Natural killer cell treated with Interleukin-12 subunit alpha and Interleukin-12 subunit beta and Interleukin-15 and Interleukin-18, amount 100 ng/mL, for 72 hours (primary cell): ENCODE measurements at places on chromosomes 2 and 18. TPM values are rescaled to one million over a fixed set of nuclear protein-coding genes. Genes with fewer than 3 reads are reported as not detected.

- H3K4me1 ChIP-seq, result peaks cover 69% of the 10 kb centered on the region
- H3K4me3 ChIP-seq, result peak overlapping the region; percentile 74
- DNase-seq, result peak; percentile 69
- H3K36me3 ChIP-seq, result peaks cover 12% of the 10 kb centered on the region
- H3K27me3 ChIP-seq, result no peaks in the 10 kb centered on the region
Measured at GRCh38 chr2:191112448-191112901, 38.3 kb downstream of the STAT4 start.

DNA sequence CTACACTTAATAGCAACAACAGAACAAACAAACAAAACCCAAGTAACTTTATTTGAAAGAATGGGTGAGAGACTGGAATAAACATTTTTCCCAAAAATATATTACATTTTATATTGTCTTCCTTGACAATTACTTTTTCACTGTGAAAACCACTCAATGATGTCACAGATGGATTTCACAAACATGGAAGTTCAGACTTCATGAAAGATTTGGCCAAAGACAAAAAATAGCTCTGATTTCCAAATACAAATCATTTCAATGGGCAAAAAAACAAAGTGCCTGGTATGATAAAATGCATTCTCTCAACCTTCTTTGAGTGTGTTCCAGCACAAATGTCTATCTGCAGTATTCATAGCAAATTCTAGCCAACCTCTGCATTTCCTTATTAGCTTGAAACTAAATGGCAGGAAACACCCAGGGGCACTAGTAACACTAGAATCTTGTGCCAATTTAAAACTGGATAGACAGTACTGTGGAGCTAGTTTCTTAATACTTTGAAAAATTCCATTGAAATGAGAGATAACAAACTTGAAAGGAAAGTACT lies 28.5 kb upstream of the NAPG start:
- H3K4me3 ChIP-seq, result no peak overlapping the region
- peaks cover 9% of the 10 kb centered on the region for H3K4me1 ChIP-seq
- no peak for DNase-seq
- peaks cover 24% of the 10 kb centered on the region for H3K27me3 ChIP-seq
- no peaks in the 10 kb centered on the region for H3K36me3 ChIP-seq

The POTEF gene
- not detected for total RNA-seq

DNA sequence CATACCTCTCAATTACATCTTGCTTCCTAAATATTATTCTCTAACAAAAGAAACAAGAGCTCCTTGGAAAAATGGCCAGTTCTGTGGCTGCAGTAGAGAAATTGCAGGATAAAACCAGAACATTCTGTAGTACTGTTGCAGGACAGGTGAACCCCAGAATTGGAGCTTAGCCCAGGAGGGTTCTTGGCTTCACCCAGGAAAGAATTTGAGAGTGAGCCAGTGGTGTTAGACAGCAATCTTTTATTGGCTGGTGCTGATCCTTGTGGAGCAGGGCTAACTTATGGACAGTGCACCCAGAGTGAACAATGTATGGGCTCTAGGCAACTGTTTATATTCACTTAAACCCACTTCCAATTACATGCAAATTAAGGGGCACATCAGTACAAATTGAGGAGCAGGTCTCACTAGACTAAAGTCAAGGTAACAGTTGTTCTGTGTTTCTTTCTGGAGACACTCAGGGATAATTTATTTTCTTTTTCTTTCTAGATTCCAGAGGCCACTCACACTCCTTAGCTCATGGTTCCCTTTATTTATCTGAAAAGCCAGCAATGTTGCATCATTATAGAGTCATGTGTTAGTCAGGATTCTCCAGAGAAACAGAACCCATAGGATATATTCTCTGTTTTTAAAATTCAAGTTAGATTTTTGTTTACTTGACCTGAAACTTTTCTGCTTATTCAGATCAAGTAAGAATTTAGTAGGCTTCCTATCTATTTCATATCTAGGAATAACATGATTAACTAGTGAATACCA lies 348.1 kb downstream of the CCDC85A start:
- no peak for DNase-seq
- no peak overlapping the region for H3K27ac ChIP-seq
- no peaks in the 10 kb centered on the region for H3K36me3 ChIP-seq
- H3K27me3 ChIP-seq, result no peaks in the 10 kb centered on the region

The MARCHF4 gene
- not detected for total RNA-seq

The GNLY gene
- 599 TPM for total RNA-seq

- no peaks in the 10 kb centered on the region for H3K27me3 ChIP-seq
- no peak overlapping the region for H3K4me3 ChIP-seq
- no peak for DNase-seq
- no peaks in the 10 kb centered on the region for H3K36me3 ChIP-seq
- peaks cover 7% of the 10 kb centered on the region for H3K4me1 ChIP-seq
Measured at GRCh38 chr2:180356676-180357075, 349.6 kb upstream of the CWC22 start.

DNA sequence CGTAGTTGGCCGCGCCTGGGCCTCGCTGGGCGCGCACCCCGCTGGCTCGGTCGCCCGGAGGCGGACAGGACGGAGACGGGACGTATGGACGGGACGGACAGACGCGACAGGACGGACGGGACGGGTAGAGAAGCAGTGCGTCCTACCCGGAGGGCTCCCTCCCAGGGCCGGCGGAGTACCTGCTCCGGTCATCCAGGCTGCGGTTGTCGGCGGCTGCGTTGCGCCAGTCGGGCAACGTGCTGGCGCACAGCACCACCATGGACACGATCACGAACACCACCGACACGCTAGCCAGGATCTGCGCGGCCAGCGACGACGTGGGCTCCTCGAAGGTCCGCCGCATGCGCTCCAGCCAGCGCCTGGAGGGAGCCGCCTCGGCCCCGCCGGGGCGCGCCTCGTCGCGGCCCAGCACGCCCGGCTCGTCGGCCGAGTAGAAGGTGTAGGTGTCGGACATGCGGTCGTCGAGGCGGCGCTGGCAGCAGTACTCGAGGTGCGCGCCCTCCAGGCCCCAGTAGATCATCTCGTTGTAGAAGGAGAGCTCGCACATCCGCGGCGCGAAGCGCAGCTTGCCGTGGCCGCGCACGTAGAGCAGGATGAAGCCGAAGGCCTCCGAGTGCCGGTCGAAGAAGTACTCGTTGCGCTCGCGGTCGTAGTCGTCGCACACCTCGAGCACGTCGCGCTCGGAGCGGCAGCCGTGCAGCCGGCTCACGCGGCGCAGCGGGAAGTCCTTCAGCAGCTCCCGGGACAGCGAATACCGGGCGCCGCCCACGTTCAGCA lies 903 bp downstream of the KCNG3 start:
- peaks cover 6% of the 10 kb centered on the region for H3K4me1 ChIP-seq
- H3K27ac ChIP-seq, result no peak overlapping the region
- no peak for DNase-seq

The SERPINB10 gene
- not detected for total RNA-seq

- H3K36me3 ChIP-seq, result no peaks in the 10 kb centered on the region
- no peak for DNase-seq
- no peak overlapping the region for H3K4me3 ChIP-seq
- no peak overlapping the region for H3K27ac ChIP-seq
Measured at GRCh38 chr2:160871953-160872352, 288.3 kb upstream of the TANK start.

The RTKN gene
- 11.6 TPM for total RNA-seq
